ENCODE measurements at places on chromosomes 12 and 14.

DNA sequence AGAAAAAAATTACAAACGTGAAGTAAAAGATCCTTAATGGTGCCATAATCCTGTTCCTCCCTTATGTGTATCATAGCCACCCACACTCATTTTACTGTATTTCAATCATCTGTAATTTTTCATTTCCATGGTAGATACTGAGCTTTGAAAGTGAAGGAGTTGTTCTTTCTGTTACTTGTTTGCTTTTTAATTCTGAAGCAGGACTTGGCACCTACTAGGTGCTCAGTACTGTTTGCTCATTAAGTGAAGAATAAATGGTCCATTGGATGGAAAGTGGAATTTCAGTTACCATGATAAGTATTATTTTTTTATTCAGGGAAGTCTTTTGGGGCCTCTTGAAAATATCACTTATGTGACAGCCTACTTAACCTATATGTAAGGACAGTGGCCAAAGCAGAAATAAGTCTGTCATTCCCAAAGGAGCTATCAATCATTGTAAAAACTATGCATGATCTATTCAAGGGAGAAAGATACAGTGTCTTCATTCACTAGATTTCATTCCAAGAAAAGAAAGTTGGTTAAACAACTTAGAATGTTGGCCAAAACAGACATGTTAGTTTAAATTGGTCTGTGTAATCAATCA, 1244.4 kb upstream of the SEL1L start:
- no peak for DNase-seq

DNA sequence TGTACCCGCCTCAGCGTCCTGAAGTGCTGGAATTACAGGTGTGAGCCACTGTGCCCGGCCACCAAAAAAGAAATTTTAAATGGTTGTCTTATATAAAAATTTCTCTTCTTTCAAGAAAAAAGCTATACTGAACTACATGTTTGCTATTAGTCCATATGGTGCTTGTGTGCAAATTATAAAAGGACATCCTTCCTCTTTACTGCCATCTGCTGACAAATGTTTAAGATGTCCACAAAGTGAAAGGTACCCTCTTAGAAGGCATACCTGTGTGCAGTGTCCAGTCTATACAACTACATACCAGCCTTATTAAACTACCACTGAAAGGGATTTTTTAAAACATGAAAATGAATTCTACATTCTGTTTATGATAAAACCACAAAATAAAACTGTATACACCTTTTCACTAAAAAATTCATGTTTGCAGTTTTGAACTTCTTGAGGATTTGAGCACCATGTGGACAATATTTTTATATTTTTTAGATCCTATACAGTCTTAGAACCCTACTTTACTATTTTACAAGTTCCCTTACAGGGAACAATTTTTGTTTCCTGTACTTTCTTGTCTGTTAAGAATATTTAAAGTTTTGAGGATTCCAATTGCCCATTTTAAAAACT, 32.8 kb upstream of the TOMM20L start:
- DNase-seq = no peak

DNA sequence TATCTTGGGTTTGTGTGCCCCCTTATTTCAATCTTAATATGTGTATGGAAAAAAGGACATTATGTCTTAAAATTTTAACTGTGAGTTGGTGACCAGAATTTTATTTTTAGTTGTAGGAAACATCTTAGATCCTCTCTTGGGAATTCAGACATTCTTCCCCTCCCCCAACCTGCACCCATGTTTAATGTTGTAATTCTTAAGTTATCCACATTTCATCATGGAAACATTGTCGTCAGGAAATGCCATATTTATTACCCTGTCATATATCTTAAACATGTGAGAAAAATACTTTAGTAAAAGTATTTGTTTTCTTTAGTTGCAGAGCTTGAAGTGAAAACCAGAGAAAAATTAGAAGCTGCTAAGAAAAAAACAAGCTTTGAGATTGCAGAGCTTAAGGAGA, 30.3 kb downstream of the YEATS4 start:
- no peak for DNase-seq

DNA sequence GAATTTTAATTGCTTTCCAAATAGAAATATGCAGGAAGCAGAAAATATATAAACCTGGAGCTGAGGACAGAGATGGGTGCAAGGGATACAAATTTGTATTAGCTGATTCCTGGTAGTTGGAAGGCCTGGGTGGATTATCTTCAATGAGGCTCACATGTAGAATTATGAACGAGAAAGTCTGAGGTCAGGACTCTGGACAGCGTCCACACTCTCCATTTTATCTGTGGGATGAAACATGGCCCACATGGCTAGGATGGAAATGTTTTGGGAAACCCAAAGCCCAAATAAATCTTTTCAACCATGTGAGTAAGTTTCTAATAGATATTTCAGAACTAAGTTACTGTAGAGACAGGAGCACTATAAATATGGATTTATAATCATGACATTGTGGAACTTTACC, 256.1 kb downstream of the APAF1 start:
- no peak for DNase-seq

DNA sequence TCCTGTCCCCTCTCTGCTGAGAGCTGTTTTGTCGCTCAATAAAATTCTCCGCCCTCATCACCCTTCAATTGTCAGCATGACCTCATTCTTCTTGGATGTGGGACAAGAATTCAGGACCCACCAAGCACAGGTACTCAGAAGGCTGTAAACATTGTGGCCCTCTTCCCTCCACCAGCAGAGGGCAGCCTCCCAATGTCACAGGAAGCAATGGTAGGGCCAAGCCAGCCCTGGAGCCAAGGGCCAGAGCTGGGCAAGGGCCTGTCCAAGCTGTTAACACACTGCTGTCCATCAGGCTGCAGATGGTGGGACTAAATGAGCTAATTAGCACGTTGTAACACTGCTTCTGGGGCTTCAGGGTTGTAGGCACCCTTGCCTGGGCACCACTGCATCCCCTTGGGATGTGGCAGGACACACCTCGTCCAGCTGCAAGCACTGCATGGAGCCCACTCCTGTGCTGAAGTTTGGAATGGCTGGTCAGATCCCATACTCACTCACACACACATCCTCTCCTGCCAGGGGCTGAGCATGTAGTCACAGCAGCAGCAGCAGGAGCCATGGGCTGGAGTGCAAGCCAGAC, 62.7 kb upstream of the HECTD1 start:
- DNase-seq = no peak

Measured in activated CD4-positive, CD25-positive, alpha-beta regulatory T cell (primary cell).